ENCODE measurements at places on chromosomes 5 and 9.

DNA sequence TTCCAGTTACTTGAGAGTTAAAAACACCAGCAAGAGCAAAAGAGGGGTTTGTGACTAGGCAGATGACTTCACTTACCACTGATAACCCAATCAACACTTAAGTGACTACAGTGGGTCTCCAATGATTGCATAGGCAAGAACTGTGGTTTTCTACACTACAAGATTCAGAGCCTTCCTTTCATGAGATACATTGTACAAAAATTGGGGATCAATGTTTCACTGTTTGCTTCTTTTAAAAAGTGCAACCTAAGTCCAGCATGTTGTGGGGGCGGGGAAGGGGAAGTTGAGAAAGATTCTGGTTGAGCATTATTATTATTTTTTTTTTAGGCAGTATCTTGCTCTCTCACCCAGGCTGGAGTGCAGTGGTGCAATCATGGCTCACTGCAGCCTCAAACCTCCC, 3.6 kb downstream of the IQGAP2 start:
- no peak for DNase-seq

DNA sequence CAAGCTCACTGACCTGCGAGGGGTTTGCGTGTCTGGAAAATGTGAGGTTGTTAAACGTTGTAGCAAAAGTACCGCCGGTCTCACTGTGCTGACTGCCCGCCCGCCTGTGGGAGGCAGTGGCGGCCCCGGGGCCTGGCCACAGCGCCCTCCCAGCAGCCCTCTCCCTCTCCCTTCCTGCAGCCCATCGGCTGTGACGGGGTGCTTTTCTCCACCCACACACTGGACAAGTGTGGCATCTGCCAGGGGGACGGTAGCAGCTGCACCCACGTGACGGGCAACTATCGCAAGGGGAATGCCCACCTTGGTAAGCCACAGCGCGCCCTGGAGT, 6.2 kb downstream of the ADAMTSL2 start:
- DNase-seq: no peak

GRCh38 chr5:156529892-156530291, 202.9 kb downstream of the SGCD start:
- no peak for DNase-seq

DNA sequence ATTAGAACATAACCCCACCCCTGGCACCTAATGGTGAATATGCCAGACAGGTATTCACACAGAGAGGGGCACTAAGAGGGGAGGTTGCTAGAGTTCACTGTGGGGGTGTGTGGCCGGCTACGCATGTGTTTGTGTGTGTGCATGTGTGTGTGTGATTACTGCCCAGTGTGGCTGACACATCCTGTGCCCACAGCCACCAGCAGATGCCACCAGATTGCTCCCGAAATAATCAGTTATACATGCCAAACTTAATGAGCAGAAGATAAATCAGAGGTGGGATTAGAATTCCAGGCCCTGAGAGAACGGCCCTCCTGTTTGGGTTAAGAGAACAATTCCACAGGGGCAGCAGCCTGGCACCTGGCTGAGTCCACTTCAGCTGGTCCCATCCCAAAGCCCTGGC, 91.8 kb upstream of the TBCA start:
- no peak for DNase-seq

DNA sequence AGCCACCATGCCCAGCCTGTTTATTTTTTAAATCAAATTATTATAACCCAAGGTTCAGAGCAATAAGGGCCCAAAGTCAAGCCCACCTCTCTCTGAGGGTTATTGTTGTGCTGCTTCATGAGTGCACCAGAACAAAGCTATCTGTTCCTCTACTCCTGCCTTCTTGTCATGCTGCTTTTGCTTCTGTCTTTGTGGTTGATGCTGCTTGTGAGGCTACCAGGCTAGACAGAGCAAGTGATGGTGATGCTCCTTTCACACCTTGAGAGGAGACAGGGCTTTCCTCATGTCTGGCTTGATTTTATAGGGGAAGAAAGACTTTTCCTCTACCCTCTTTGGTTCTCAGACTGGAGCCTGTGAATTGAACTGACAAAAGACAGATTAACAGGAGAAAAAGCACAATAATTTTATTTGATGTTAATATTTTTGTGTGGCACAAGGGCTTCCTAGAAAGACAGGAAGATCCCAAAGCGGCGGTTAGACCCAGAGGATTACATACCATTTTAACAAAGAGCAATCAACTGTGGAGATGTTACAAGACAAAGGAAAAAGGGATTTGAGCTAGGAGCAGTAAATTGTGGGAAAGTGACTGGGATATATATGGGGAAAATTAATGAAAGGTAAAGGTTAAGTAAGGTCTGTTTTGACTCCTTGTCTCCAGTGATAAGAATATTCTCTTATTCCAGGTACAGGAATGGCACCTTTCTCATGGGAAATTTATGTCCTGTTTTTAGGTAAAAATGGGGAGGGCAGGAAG, 4.4 kb upstream of the CD180 start:
- no peak for DNase-seq

DNA sequence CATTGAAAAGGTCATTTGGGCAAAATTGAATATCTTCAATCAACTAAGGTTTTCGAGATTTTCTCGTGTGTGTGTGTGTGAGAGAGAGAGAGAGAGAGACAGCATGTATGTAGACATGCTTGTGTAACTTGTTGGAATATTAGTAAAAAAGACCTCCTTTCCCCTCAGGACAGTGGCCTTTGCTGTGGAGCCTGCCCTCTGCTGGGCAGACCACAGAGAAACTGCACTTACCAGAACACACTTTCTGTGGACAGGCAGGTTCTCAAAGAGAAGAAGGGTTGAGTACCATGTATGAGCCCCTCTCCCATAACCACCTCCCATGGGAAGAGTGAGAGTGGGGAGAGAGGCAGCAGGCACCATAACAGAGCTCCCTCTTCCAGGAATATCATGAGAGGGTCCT, 45.6 kb downstream of the CFAP90 start:
- DNase-seq: no peak

GRCh38 chr5:3517348-3517747, 78.3 kb upstream of the IRX1 start:
- DNase-seq: no peak

DNA sequence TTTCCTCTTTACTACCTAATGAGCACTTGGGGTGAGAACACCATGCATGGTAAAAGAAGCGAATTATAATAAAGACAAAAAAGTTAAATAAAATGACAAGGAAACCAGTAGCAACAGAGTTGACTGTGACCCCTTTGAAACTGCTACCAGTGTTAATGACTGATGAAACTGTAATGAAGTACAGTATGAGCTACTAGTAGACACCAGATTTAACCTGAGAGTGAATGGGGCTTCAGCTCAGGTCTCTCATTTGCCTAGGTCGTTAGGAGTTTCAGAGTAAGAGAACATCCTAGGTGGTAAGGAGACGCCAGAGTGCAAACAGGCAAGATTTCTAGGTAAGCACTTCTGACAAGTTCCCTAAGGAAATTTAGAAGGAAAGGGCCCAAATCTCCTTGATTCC, 346.4 kb downstream of the BNC2 start:
- no peak for DNase-seq

DNA sequence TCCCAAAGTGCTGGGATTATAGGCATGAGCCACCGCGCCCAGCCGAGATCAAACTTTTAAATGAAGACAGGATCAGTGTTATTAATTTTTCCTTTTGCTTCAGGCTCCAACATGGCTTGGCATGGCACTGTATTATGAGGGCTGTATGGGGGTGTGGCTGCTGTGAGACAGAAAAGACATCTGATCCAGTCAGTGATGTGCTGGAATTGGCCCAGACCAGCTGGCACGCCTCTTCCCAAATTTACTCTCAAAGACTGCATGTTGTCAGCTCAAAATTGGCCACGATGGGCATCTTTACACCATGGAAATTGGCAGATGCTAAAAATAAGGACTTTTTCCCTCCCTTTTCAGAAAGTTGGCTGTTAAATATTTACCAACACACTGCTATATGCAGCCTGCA, 12.1 kb upstream of the COL27A1 start:
- DNase-seq: no peak

DNA sequence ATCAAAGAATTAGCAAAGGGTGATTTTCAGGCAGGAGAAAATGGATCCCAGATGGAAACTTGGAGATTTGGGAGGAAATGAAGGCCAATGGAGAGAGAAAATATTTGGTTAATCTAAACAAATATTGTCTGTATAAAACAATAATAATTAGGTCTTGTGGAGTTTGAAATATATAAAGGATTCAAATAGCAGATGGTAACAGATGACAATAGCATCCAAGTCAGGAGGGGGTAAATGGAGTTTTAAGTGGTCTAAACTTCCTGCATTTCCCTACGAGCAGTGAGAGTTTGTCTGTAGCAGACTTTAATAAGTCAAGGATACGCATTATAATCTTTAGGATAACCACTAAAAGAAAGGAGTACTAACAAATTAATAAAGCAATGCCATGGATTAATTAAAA, 49.0 kb upstream of the GGTA1 start:
- DNase-seq: no peak

DNA sequence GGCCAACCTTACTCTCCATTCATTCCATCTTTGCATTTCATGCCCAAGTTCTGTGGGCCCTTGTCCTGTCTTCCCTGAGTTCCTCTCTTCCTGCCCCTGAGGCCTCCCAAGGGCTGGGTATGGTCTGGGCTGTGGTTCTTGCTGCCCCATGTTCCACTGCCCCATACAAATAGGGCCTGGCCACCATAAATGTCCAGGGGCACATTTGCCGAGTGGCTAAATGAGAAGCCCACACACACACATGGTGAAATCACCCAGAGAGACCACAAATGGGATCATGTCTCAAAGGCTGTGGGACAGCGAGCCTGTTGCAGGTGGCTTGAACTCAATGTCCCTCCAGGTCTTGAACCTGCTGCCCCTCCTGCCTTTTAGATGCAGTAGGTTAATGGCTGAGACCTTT, 1.2 kb downstream of the TIFAB start:
- DNase-seq: no peak

- DNase-seq: no peak
These were observed 92.9 kb upstream of the PTPN3 start for GRCh38 chr9:109590966-109591365.

- no peak for DNase-seq
These were observed 69.1 kb upstream of the NR4A3 start for GRCh38 chr9:99752417-99753109.

DNA sequence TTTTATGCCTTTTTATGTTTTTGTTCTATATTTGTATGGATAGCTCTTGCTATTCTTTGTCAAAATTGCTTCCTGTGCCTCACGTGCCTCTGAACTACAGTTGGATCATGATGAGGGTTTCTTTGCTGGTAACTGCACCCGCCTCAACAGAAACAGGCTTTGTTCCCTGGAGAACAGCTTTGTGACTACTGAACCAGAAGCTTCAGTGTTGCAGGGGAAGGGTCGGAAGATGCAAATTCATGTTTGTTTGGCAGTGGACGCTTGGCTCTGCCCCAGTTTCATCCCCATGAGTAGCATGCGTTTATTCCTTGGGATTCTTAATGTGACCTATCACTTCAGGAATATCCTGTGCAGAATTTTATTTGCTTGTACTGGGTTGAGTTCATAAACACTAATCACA, 959.1 kb upstream of the WWC1 start:
- DNase-seq: no peak

GRCh38 chr5:29811914-29812679, 1381.4 kb upstream of the CDH6 start:
- DNase-seq: no peak

DNA sequence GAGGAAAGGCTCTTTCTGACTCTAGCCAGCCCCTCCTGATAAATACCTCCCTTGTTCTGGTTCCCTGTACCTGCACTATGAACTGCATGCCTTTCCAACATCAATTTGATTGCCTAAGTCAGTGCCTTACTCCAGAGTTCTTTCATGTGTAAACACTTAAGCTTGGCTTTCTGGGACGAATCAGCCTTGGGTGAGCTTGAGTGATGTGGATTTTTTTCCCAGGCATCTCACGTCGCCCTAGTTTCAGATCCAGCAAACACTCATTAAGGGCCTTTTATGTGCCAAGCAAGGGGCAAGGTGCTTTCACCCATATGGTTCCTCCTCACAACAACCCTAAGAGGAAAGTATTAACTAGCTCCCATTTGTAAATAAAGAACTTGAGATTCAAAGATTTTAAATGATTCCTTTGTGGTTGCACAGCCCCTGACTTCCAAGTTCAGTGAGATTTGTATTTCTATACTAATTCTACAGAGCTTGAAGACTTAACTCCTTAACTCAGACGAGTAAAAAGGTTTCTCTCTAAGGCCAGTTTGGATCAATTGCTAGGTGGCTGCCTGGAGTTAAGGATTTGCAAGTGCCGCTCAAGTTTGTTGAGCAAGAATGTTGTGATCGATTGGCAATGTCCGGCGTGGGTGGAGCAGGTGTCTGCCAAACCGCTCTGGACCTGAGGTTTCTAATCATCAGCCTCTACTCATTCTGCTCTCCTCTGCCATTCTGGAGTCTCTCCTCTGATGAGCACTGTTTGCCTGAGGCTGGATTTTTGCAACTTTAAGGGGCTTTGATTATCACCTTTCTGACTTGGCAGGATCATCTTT, 20.2 kb upstream of the TJP2 start:
- no peak for DNase-seq

DNA sequence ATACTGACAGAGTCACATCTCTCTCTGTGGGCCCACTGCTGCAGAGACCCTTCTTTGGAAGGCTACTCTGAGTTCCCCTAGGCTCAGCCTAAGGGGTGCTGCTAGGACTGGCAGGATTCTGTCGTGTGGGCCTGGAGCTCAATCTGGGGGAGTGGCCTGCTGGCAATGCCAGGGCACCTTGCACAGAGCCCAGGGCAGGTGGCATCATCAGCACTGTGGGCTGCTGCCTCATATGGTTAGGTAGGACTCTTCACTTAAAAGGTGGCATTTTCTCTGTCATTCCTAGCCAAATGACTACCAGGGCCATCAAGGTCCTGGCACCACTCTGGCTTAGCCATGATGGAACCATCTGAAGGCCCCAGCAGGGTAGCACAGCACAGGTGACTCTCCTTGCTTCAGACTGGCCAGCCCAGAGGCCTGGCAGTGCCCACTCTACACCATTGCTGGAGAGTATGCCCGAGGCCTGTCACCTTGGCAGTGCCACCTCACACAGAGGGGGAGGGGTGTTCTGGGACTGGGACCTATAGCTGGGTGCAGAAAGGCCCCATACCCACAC, 21.9 kb downstream of the PITX1 start:
- DNase-seq: no peak
